ENCODE measurements at places on chromosomes 3 and 15.
A peak's percentile ranks its signal among the peaks of the same experiment; 100 is the strongest.

- DNase-seq = no peak
These were observed 44.6 kb downstream of the FMN1 start for GRCh38 chr15:33149919-33150318.

DNA sequence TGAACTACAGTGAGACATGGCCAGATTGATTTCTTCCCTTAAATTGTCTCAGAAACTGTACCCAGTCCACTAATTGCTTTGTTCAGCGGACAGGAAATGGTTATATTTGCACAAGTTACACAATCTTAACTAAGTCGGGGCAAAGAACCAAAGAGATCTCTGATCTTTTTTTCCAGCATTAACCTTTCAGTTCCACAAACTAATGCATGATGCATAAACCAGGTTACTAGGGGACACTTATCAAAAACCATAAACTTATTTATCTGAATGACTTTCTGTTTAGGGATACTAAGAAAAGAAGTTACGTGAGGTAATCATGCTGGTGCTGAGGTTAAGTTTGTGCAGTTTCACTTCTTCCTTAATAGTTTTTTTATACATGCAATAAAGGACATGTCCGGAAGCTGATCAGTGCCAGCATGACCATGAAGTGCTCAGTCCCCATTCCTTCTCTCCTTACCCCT, 22.4 kb downstream of the FNDC3B start:
- DNase-seq = no peak

DNA sequence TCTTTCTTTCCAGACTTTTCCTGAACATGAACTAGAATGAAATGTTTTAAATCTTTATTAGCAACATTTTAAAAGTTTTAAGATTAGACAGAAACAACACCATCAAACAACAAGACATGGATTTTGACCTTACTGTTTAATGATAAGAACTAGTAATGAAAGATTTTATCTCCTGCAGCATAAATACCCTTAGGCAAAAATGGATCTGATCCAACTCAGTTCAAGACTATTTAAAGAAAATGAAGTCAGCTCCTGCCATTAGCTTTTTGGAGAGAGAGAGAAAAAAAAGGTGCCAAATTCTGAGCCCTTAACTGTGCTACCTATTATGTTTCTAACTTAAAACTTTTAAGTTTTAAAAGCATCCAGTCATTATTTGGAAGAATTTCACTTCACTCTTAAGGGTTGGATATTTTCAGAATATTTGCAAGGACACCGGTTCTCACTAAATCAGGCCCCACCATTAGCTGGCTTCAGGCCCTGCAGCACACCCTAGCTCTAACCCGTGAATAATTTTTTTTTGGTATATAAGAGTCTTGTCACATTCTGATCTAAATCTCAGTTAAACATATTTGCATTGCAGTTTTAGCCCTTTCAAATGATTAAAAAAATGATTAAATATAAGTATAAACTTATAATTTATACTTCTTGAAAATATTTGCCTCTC, 60.0 kb downstream of the NR1I2 start:
- no peak for DNase-seq

DNA sequence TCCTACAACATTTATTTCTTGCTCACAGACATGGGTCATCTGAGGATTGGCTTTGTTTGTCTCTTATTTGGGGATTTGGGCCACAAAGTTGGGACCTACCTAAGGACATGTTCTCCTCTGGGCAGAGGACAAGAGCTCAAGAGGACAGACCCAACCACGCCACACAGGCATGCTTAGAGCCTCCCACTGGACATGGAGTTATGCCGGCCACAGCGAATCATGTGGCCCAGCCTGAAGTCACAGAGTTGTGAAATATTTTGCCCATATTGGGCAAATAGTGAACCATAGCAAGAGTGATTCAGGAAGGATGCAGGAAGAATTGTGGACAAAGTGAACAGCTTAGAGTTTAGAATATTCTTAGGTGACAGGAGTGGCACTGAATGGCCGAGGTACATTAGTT, 9.9 kb downstream of the TRAK1 start:
- no peak for DNase-seq

DNA sequence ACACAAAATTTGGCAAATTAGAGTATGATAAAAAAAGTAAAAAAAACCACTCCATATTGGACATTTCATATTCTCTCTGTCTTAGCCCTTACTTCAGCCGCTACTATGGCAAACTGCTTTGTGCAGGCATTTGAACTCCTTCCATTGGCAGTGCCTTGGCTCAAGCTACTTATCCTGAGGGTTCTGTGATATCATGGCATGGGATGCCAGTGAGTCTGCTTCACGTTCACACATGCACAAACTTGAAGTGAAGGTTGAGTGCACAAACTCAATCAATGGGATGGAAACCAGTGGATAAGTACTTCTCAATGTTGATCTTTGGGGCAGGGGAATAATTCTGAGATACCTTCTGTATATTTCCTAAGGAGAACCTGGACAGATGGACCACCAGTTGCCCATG, 117.2 kb downstream of the IL20RB start:
- DNase-seq = no peak

- DNase-seq = no peak
These were observed 941.7 kb downstream of the TUSC7 start for GRCh38 chr3:117651246-117651645.

DNA sequence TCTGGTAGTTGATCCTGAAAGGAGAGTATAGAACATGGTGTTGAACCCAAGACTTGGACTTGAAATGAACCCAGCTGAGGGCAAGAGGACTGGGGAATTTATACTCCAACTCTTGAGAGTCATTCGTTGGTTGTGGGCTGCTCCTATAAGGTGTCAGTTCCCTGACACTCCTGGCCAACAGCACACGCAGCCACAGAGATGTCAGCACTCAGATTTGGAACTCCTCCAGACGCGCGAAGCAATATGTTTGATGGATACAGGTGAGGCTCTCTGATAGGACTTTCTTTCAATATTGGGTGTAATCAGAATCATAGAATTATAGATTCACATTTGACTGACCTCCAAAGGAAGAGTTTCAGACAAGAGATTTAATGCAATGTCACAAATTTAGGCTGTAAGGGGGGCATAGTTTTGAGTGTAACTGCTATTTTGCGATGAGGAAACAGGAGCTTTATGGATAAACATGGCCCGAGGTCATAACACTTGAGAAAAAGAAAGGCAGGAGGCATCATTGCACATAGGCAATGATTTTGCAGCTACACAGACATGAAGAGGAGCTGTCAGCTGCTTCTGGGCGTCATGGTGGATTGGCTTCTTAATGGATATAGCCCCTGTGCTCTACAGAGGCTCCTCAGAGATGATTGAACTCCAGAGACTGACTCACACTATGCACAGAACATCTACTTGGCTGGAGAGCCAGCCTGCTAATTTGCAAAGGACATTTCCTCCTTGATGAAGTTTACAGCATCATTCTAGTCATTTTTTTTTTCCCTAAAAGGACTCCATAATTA, 569.2 kb upstream of the RGMA start:
- DNase-seq = no peak

DNA sequence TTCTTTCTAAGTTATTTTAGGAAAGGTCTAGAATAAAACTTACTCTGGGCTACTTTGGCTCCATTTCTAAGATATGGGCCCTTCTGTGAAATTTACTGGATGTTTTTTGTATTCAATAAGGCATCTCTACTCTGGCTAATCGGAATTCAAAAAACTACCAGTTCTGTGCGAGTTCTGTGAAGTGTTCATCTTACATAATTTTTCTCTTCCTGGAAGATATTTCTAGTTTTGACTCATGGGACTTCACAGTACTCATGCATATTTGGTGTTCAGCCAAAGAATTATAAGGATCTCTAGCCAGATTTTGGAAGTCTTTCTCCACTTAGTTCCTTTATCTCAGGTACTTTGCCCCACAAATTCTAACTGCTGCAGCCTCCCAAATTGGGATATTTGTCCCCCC, 46.4 kb upstream of the MBNL1 start:
- no peak for DNase-seq

DNA sequence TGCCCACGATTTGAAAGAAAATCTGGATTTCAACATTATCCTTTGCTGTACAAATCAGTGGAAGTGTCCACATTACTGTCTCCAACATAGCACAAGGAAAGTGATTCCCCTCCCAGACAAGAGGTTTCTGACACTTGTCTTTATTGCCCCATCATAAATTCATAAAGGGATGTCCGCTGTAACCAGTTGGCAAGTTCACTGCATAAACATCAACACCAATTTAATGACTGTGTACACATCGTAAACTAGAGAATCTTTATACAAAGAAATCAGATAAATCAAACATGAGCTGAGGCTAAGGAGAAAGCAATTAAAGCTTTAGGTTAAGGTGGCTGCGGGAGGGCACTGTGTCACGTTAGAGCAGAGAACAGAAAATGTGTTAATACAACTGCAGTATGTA, 129.8 kb downstream of the MEIS2 start:
- no peak for DNase-seq

GRCh38 chr3:149489060-149489690, 14.7 kb downstream of the TM4SF4 start:
- peak; percentile 57 for DNase-seq

GRCh38 chr3:132570016-132570415, 27.1 kb upstream of the ACKR4 start:
- DNase-seq = no peak

DNA sequence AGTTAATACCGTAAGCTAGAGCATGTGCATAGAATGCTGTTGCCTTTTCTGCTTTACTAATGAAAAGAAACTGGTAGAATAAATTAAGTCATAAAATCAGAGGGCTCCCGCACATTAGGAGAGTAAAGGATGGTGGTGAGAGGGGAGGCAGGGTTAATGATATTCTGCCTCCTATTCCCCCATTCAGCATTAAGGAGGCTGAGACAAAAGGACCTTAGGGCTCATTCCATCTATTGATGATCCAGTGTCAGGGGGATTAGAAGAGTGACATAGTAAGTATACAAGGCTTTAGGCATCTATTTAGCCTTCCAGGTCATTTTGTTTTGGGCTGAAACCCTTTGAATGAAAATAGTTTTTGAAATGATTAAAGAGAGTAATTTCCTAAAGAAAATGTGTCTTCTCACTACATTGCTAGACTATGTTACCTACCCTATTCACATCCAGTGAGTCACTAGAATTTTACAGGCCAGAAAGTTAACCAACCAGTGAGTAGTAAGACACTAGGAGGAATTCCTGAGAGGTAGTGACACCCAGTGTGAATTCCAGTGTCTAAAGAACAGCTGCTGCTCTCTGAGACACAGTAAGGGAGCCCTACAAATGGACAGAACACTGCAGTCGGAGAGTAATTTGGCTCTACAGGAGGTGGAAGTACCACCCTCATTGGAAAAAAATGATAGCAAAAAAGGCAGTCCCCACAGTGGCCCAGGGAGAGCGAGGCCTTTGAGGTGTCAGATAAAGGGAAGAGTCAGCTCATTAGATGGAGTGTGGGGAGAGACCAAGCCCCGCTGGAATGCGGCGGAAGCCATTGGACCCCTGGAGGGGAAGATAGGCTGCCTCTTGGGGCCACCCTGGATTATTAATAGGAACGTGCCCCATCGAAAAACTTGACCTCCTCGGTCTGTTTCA, 67.6 kb downstream of the TUSC7 start:
- no peak for DNase-seq

DNA sequence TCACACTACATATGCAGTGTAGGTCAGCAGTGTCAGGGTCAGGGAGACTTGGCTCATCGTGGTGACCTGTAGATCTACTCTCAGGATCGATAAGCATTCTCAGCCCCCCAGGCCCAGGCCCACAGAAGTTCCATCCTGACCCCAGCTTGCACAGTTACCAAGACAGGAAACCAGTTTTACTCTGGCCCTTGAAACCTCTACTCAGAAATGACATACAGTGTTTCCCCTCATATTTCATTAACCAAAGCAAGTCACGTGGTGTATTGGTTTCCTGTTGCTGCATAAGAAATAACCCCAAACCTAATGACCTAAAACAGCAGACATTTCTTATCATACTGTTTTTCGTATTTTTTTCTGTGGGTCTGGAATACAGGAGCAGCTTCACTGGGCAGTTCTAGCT, 242.2 kb downstream of the SLCO3A1 start:
- DNase-seq = no peak

GRCh38 chr3:17231537-17232261, 346.9 kb downstream of the PLCL2 start:
- DNase-seq = no peak

Data from COLO829 (cell line).